SHP77 (cell line): ENCODE measurements at places on chromosomes 5 and 9.

DNA sequence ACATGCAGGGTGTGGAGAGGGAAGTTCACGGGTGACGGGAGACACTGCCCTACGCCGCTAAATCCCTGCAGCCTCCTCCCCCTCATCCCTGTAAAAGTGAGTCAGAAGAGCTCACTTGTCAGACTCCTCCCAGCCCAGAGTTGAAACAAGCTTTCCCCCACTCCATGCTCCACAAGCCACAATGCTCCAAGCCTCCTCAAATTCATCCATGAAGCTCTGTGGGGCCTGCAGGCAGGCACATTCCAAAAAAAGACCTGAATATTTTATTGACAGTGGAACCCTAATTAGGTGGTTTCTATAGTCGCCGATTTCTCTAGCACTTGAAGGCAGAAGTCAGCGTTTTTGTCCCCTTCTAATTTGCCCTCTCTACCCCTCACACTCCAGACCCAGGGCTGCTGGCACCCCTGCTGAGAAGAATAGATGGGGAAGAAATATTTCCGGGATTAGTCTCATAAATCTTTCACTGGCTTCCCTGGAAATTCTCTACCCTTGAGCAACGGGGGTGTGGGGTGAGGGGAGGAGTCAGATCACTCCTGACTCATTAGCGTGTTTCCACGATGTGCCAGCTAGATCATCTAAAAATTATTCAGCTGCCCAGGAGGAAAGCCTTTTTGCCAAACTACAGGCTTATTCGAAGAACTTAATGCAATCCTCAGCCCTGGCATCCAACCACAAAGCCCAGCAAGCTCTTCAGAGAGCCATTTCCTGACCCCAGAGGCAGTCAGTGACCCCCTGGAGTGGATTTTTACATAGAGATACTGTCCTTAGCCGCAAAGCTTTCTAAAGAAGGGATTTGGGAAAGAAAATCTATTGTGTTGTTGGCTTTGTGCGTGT is 97.1 kb downstream of the ENC1 start:
- DNase-seq = peak; percentile 2

DNA sequence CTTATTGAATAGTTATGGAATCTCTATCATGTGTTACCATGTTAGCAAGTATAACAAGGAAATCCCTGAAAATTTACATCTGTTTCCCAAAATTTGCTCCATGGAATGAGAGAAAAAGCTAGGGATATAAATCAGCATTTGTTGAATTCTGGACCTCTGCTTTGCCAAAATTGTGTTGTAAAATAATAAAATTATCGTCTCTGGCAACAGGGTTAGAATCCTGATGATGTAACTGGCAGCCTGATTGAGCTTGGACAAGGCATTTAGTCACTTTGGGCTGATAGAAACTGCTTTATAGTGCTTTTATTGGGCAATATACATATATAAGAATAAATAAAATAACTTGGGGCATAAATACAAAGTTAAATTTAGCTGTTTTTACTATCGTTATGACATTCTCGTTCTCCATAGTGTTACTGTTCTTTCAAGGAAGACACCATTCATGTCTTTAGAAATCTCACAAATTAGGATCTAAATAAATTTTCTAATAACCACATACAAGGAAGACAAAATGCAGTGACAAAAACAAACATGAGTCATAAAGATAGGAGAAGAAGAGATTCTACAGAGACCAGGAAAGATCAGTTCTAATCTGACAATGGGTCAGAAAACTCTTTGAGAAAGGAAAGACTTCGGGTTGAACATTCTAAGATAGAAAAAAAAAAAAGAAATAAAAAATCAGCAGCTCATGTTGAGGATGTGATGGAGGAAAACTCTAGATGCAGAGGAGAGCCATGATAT is 145.0 kb upstream of the CDH10 start:
- no peak for DNase-seq

- no peak for DNase-seq
These were observed 17.8 kb downstream of the IRX4 start for GRCh38 chr5:1864896-1865440.

DNA sequence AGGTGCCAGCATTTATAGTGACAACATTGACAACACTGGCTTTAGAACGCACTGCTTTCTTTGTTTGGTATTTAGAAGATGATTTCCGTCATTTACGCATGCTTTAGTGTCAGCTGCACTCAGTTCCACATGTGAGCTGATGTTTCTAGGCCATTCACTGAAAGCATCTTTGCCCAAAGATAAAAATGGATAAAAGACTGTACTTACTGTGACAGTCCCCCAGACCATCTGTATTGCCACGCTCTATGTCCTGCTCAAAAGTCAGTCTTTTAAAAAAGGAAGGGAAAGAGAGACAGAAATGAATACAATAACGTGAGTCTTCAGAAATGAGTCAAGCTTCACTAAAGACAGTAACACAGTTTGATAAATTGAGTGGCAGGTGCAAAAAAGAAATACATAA is 99.3 kb downstream of the SEMA6A start:
- no peak for DNase-seq

GRCh38 chr5:164484948-164485347 is 979.5 kb downstream of the MAT2B start:
- DNase-seq = no peak

DNA sequence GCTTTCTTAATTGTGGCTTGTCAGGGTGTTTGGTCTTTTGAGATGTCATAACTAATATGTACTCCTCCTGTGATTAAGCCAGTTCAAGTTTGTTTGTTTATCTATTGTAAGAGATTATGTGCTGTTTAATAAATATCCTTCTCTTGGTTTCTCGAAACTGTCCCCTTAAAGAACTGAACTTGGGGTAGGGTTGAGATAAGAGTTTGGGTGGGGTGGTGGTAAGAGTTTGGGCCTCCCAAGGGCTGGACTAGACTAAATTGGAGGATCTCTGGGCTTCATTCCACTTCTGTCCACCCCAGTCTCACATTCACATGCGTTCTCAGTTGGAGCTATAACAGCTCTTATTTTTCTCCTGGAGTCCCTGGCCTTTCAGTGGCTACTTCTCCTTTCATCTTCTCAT is 38.2 kb downstream of the AQP7 start:
- no peak for DNase-seq

DNA sequence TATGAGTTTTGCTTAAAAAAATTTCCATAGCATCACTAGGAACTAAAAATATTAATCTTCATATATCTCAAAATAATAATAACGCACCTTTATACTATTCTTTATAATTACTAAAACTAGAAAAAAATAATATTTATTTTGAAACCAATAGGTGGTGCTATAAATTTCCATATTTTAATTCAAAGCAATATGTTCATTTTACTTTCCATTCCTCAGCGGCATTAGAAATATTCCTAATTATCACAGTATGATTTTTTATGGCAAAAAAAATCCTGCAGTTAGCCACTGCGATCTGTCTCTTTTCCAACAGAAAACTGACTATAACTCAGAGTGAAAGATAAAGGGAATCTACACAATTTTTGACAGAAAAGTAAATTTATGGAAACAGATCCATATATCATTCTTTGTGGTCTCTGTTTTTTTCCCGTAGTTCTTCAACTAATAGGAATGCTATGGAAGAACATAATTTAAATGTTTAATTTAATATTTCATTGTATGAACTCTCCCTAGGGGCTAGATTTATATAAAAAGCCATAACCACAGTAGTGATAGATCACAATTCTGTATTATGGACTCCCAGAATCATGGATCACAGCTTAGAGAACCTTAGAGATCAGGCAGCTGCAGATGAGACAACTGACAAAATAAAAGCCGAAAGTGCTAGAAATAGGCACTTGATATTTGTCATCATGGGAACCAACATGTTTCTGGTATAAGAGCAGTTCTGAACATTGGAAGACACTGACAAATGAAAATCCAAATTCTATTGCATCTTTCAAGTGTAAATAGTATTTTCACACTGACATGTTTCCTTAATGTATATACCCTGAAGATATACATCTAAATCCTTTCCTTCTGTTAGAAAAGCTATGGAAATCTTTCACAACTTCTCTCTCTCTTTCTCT is 167.7 kb upstream of the MPDZ start:
- DNase-seq = no peak

DNA sequence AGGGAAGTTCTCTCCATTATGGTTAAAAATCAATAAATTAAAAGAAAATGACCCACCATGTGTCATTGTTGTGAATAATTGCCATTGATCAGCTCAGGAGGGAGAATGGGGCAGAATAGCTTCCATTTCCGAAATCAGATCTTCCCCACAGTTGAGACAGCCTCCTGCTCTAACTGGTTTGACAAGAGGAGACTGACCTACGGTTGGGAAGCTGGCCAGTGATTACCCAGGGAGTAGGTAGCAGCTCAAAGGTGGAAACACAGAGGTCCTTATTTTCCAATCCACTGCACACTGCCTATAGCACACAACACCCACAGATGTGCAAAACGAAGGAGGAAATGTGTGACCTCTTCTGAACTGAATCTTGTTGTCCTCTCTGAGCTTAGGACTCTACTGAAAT is 69.0 kb upstream of the DAPK1 start:
- no peak for DNase-seq

GRCh38 chr5:91038180-91038808 is 344.8 kb downstream of the ARRDC3 start:
- no peak for DNase-seq

DNA sequence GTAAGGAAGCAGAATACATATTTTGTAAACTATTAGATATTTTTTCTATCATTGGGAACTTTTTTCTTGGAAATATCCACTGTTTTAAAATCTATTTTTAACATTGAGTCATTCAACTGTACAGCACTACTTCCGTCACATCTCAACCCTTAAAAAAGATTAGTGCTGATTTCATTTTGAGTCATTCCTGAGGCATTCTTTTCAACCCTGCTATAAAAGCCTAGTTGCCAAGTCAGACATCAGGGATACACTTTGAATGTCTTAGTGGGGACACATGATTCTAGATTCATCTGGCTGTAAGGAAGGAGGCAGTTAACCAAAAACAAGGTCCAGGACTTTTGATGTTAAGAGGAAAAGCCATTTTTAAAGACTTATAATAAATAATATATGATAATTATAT is 160.9 kb downstream of the GIN1 start:
- DNase-seq = no peak

DNA sequence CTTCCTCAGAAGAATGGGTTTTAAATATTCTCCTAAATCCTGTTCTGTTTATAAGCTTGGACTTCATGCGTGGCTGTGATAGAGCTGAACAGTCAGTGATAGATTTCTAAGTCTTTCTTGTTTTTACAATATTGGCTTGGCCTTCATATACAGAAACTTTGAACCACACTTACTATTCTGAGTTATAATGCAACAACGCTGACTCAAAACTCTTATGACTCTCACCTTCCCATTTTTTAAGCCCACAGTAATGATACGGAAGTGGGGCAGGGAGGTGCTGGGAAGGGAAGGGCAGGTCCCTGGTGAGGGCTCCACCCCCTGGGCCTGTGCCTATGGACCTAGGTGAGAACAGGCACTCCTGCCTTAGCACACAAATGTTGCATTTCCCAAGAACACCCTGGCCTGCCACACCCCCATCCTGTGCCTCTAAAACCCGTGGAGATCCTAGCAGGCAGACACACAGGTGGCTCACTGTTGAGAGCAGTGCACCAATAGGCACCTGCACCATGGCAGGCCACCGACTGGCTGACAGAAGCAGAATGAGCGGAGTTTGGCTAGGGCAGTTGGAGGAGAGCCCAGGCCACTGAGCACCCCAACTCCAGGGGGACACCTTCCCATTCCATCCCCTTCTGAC is 376.7 kb downstream of the GABRG2 start:
- DNase-seq = no peak

GRCh38 chr5:35461530-35461929 is 156.1 kb upstream of the SPEF2 start:
- DNase-seq = no peak

DNA sequence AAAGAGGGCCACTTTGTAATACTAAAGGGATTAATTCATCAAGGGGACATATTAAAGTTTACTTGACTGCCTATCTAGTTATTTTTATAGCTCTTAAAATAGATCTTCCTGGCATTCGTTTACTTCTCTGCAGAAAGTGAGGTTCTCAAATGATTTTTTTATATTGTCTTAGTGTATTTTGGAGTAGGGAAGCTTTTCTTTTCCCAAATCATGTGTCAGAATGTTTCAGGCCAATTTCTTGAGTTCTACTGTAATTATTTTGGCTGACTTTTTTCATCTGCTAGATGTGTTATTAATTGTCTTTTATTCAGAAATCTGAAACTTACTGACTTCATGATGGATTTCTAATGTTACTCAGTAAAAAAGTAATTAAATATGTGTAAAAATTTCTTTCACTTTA is 60.2 kb upstream of the FBXL7 start:
- DNase-seq = no peak

DNA sequence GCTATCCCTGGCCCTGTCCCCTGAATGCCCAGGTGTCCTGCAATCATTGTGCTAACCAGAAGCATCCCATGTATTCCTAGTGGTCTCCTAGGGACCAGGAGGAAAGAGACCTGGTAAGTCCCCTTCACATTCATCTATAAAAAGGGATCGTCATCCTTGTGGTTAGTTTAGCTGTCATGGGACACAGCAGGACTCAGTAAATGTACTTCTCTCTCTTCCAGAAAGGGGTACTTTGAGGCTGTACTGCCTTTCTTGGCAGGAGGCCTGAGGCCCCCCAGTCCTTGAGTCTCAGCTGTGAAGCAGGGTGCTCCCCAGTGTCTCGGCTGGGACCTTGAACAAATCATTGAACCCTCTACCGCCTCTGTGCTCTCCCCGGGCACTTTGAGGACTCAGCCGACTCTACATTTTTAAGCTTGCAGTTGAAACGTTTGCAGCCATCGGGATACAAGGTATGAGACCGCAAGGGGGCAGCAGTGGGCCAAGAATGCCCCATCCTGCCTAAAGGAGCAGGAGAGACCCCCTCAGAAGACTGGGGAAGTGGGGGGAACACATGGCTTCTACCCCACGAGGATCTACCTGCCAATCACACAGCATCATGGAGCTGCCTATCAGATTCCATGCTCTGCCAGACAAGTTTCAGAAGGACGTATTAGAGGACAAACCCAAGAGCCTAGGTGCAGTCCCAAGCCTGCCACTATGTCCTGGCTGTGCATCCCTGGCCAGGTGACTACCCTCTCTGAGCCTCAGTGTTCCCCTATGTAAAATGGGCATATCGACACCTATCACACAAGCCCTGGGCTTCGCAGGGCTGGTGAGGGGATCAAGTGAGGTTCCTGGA is 2.4 kb upstream of the PHYKPL start:
- peak; percentile 35 for DNase-seq

- DNase-seq = peak; percentile 63
These were observed 343 bp downstream of the KIAA0825 start for GRCh38 chr5:94618029-94618492.

- DNase-seq = no peak
These were observed 74.1 kb upstream of the GHR start for GRCh38 chr5:42349163-42349562.

GRCh38 chr5:12013351-12013750 is 109.1 kb upstream of the CTNND2 start:
- no peak for DNase-seq

DNA sequence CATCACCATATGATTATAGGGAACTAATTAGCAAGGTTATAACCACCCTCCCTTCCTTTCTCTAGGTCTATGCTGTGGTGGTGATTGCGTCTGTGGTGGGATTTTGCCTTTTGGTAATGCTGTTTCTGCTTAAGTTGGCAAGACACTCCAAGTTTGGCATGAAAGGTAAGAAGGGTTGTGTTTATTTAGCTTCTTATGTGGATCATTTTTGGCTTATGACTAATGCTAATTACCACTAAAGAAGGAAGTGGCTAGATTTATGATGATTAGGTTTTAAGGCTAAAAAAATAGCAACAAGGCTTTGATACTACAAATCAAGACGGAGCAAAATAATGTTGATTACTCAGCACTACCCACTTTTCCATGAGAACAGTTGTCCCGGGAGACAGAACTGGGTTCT is 82.4 kb downstream of the NTRK2 start:
- no peak for DNase-seq

- peak; percentile 30 for DNase-seq
These were observed 119.1 kb upstream of the ITGA1 start for GRCh38 chr5:52668544-52669185.
